ENCODE measurements at places on chromosomes 3 and 15.

GRCh38 chr3:138450181-138450580 is 15.8 kb downstream of the ESYT3 start:
- DNase-seq = no peak

DNA sequence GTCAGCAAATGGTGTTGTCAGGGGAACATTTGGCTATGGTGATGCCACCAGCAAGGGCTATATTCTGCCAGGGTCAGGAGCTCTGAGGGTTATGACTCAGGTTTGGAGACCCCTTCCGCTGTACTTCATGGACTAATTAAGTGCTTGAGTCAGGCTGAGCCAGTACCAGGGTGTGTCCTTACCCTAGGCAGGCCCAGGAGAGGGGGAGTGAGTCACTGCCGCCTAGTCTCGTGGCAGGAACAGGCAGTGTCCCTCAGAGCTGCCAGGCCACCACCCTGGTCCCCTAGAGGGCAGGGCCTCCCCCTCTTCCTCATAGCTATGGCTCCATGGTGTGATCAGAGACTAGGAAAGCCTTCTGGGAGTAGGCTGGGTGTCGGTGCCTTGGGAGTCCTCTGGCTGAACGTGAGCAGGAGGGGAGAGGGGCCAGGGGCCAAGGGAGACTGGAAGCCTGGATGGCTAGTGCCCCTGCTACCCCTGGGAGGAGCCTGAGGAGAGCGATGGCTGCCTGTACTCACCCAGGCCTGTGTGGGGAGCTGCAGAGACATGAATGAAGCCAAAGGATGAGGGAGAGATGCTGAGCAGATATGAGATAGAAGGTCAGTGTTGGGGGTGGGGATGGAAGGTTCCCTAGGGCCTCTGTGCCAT is 10.6 kb downstream of the MAPKAPK3 start:
- peak; percentile 42 for DNase-seq

DNA sequence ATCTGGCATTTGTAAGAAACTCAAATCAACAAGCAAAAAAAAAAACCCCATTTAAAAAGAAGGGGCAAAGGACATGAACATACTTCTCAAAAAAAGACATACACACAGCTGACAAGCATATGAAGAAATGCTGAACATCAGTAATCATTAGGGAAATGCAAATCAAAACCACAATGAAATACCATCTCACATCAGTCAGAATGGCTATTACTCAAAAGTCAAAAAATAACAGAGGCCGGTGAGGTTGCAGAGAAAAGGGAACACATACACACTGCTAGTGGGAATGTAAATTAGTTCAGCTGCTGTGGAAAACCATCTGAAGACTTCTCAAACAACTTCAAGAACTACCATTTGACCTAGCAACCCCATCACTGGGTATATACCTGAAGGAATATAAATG is 199.4 kb upstream of the THBS1 start:
- no peak for DNase-seq

- DNase-seq = peak; percentile 30
Observed at GRCh38 chr3:171838218-171838720, 4.9 kb upstream of the TMEM212 start.

DNA sequence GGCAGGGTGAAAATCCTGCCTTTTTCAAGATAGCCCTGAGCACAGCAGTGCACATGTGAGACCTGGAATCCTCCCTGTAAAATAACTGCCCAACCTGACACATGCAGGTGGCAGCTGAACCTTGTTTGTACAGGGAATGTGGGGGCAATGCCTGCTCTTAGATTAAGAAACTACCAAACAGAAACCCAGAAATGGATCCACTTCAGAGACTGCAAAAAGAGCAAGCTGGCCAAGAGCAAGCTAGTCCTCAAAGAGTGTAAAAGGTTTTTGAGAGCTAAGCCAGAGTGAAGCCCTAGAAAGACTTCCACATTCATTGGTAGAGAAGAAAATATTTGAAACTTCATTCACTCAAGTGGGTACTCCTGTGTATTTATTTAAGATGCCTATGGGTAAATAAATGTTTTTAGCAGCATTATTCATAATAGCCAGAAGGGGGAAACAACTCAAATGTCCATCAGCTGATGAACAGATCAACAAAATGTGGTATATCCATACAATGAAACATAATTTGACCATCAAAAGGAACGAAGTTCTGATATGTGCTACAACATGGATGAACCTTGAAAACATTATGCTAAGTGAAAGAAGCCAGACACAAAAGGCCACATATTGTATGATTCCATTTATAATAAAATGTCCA is 96.0 kb upstream of the TSC22D2 start:
- DNase-seq = no peak

DNA sequence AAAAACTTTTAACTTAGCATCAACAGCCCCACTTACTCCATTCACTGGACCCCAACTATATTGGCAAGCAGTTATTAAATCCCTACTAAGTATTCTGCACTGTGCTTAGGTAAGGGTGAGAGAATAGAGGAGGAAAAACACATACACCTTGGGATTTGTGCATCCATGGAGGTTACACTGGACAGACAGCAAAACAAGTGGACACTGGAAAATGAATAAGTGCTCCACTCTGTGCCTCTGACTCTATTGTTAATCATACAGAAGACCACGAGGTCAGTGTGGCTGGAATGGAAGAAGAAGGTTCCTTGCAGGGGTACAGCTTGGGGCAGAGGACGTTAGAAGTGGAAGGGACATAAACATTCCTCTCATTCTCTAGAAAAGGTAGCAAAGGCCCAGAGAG is 3.2 kb downstream of the ADCY5 start:
- no peak for DNase-seq

- no peak for DNase-seq
Observed at GRCh38 chr3:9695345-9695744, 8.3 kb upstream of the CPNE9 start.

- DNase-seq = no peak
Observed at GRCh38 chr3:65226287-65226686, 538.5 kb upstream of the ADAMTS9 start.

DNA sequence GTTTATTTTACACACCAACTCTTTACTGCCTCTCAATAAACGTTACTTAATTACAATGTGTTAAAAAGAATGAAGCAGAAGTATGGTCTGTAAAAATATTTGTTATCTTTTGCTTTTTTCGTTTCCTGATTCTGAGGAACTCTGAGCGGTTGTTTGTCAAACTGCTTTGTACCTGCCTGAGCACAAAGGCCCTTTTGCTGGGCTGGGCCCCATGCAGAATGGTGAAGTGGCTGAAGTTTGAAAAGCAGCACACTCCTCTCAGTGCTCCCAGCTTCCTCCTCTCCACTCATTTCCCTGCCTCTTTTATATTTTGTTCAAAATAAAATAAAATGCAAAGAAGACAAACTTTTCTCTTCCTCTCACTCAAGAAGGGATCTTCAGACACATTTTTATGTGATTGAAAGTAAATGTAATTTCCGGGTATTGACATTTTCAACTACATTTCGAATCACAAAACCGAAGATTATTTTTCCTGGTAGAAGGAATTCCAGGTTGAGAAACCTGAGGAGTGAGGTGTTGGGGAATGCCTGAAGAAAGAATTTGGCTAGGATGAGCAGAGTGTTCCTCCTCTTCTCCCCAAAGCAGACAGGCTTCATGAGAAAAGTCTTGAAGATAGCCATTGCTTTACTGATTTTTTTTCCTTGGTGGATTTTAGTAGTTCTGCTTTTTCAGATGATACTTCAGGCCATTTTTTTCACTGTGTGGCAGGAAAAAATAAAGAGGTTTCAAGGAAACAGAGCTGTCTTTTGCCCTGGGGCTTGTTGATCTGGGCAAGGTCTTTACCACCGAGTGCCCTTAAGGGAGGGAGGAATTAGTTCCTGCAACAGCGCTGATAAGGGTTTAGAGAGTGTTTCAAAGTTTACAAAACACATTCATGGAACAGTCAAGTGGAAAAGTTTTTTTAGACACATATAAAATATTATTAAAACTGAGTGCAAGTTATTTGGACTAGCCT is 229.8 kb downstream of the NFKBIZ start:
- no peak for DNase-seq

GRCh38 chr3:187968883-187969580 is 184.9 kb upstream of the LPP start:
- DNase-seq = no peak

- DNase-seq = no peak
Observed at GRCh38 chr3:119632216-119632615, 28.2 kb downstream of the POPDC2 start.

DNA sequence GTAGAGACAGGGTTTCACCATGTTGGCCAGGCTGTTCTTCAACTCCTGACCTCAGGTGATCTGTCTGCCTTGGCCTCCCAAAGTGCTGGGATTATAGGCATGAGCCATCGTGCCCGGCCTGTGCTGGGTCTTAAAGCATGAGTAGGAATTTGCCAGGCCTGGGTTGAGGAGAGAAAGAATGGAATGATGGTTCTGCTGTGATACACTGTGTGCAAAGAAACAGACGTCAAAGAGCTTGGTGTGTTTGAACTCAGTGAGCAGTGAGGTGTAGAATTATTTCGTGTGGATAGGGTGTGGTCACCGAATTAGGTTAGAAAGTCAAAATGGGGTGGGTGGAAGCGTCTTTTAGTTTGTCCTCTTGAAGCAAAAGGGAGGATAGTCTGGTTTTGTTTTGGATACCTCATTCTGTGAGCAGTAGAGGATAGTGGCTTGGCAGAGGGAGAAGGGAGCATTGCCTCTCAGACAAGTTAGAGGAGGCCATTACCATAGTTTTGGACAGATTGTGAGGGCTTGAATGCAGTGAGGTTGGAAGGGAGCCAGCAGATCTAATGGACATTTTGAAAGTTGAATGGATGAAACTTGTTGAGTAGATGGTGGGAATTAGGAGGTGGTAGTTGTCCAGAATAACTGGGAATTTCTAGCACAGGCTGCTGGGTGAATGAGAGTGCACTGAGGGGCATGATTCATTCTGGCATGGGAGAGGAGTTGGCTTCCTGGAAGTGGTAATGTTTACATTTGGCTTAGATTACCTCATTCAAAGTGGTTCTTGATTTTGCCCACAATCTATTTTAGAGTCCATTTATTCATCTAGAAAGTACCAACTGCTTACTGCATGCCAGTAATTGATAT is 27.2 kb downstream of the AKAP13 start:
- DNase-seq = no peak
